ENCODE measurements at places on chromosomes 3 and 15.

DNA sequence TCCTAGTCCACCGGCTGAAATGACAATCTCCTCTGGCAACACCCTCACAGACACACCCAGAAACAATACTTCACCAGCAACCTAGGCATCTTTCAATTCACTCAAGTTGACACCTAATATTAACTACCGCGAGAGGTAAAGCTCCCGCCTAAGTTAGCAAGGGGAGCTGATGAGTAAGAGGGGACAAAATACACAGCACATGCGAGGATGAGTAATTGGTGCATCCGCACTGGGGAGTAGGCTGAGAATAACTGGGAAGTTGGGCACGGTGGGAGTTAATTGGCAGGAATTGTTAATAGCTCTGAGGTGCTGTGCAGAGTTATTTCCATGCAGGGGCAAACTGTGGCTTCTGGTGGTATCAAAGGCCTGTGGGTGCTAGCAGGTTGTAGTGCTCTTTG, 14.5 kb upstream of the PLD1 start:
- no peak for DNase-seq
- peaks cover 49% of the 10 kb centered on the region for H3K4me1 ChIP-seq
- H3K27me3 ChIP-seq = peaks cover 12% of the 10 kb centered on the region
- H3K4me3 ChIP-seq = no peak overlapping the region
- H3K27ac ChIP-seq = no peak overlapping the region

DNA sequence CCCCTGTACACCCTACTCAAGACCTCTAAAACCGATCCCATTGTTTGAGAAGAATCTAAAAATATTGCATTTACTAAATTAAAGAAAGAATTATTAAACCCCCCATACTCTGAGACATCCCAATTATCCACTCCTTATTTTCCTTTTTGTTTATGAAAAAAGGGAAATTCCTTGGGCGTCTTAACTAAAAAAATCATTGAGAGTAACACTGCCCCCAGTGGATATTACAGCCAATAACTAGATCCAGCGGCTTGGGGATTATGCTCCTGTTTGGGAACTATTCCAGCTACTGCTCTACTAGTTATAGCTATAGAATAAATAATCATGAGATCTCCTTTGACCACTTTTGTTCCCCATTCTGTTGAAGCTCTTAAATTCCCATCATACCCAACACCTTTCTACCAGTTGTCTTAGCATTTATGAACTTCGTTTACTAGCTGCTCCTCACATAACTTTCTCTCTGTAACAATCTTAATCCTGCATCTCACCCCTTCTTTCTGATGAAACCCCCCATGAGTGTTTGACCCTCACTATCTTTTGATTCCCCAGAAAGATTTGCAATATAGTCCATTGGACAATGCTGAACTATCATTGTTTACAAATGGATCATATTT, 12.7 kb upstream of the CFAP91 start:
- no peaks in the 10 kb centered on the region for H3K36me3 ChIP-seq
- H3K4me1 ChIP-seq = no peaks in the 10 kb centered on the region
- no peak overlapping the region for H3K4me3 ChIP-seq
- peaks cover 18% of the 10 kb centered on the region for H3K27me3 ChIP-seq

- H3K36me3 ChIP-seq = no peaks in the 10 kb centered on the region
- no peak for DNase-seq
- no peaks in the 10 kb centered on the region for H3K27me3 ChIP-seq
- no peak overlapping the region for H3K4me3 ChIP-seq
These were observed 186.5 kb upstream of the GAP43 start for GRCh38 chr3:115436767-115437301.

DNA sequence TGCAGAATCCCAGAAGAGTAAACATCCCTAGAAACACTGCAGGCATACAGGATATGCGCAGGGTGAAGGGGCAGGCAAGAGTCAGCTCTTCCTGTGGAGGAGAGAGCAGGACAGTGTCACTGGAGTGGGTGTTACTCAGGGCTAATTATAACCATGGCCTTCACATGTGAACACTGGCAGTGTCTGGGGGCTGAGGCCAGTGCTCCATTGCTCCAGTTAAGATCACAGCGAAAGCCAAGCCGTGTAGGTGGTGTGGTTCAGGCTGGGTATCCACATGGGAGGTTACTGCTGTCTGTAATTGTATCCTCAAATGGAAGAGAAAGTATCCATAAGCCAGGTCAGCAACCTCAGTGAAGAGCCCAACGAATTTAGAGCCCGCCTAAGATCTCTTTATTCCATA, 84.6 kb downstream of the MESD start:
- H3K27ac ChIP-seq = peak overlapping the region; percentile 13
- peaks cover 40% of the 10 kb centered on the region for H3K36me3 ChIP-seq

GRCh38 chr3:39327053-39327745, 2.3 kb upstream of the CCR8 start:
- DNase-seq = no peak
- H3K36me3 ChIP-seq = no peaks in the 10 kb centered on the region
- H3K27me3 ChIP-seq = peaks cover 6% of the 10 kb centered on the region
- H3K27ac ChIP-seq = no peak overlapping the region
- no peaks in the 10 kb centered on the region for H3K4me1 ChIP-seq

DNA sequence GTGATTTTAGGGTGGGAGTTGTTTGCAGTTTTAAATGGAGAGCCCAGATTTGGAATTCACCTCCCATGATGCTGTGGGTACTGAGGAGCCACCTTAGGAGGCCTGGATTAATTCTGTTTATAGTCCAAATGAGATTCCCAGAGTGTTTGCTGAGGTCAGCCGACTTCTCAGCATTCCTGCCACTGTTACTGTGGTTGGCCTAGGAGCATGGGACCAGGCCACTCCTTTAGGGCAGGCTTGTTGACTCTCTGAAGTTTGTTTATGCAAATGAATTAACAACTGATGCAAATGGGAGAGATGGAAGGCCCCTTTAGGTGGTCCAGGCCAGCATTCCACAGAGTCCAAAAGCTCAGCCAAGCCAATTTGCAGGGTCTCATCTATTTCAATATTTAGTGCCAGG, 46.1 kb downstream of the CACNA2D3 start:
- H3K36me3 ChIP-seq = no peaks in the 10 kb centered on the region
- DNase-seq = no peak
- H3K4me3 ChIP-seq = no peak overlapping the region
- H3K27ac ChIP-seq = no peak overlapping the region
- H3K27me3 ChIP-seq = peaks cover 9% of the 10 kb centered on the region

DNA sequence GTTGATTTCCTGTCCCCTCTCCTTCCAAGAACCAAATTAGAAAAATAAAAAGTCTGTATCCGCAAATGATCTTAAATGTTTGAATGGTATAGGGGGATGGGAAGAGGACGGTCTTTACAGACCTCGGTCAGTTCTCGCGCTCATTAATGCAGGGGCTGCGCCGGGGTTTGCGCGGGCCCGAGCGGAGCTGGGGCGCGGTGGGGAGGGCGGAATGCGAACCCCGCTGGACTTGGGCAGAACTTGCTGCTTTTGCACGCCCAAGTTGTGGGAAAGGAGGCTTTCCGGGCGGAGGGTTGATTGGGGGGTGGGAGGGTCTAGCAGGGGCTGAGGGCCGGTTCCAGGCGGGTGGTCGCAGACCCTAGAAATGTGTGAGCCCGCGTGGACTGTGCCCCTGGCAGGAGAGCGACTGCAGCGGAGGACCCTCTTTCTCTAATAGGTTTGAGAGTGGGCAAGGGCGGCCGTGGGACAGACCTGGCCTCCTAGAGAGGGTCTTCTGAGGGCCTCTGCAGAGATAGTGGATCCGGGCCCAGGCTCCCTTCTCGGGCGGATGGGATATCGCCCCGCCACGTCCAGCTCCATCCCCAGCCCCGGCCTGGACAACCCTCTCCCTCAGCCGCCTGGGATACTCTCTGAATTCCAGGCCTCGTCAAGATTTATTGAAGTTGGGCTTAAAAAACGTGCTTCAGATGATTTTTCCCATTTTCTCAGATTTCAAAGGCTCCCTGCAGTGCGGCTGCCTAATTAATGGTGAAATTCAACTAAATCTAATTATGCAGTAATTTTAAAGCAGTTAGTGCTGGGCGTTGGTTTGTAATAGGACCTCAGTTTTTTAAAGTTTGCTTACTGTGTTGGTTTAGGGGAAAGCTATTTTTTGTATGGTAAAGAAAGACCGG, 11.3 kb downstream of the NR2F2 start:
- peak overlapping the region; percentile 94 for H3K27ac ChIP-seq
- H3K4me3 ChIP-seq = peak overlapping the region; percentile 97
- peaks cover 9% of the 10 kb centered on the region for H3K27me3 ChIP-seq
- H3K4me1 ChIP-seq = peaks cover 93% of the 10 kb centered on the region
- DNase-seq = peak; percentile 50
- H3K36me3 ChIP-seq = peaks cover 57% of the 10 kb centered on the region

DNA sequence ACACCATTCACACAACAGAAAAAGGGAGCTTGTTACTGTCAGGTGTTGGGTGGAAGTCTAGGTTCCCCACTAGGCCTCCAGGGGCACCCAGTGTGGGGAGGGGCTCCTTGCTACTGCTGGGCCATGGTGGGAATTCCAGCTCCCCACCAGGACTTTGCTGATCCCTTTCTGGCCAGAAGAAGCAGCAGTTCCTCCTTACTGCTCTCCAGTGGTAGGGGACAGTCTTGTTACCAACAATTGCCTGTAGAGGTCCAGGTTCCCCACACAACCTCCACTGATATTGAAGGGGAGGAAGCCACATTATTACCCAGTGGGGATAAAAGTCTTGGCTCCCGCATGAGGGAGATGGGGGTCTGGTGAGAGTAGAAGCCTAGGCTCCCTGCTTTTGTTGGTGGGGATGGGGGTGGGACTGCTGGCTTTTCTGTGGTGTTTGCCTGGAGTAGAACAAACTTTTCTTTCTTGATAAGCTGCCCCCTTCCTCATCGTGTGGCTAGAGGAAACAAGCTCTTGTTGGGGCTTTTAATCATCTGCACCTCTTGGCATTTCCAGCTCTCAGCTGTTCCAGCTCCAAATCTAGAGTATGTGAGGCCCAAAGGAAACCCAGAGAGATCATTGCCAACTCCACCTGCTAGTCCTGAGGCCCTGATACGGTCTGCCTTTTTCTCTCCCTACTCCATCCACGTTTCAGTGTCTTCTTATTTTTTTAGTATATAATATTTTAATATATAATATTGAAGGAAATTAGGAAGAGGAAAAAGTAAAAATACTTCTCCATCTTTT, 824.2 kb downstream of the AGBL1 start:
- no peak overlapping the region for H3K27ac ChIP-seq
- DNase-seq = no peak
- H3K4me3 ChIP-seq = no peak overlapping the region
- H3K36me3 ChIP-seq = no peaks in the 10 kb centered on the region
- H3K4me1 ChIP-seq = peaks cover 4% of the 10 kb centered on the region
- H3K27me3 ChIP-seq = no peaks in the 10 kb centered on the region

- no peaks in the 10 kb centered on the region for H3K36me3 ChIP-seq
- no peak overlapping the region for H3K27ac ChIP-seq
- H3K27me3 ChIP-seq = peaks cover 31% of the 10 kb centered on the region
- no peak overlapping the region for H3K4me3 ChIP-seq
- H3K4me1 ChIP-seq = no peaks in the 10 kb centered on the region
These were observed 37.0 kb downstream of the CEMIP start for GRCh38 chr15:80816049-80816653.

DNA sequence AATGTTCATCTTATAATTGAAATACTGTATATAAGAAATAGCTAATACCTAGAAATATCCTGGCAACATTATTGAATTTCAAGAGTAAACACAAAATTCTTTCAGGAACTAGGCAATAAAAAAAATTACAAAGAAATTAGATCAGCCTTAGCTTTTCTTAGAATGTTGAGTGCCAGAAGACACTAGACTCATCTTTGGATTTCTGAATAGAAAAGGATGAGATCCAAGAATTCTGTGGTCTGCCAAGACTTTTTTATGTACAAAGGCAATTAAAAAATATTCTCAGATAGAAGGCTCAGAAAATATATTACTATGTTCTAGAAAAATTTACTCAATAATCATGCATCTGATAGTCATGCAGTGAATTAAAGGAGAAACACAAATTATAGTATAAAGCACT, 294.5 kb upstream of the CDIN1 start:
- DNase-seq = no peak
- no peak overlapping the region for H3K4me3 ChIP-seq
- H3K27me3 ChIP-seq = peaks cover 6% of the 10 kb centered on the region

DNA sequence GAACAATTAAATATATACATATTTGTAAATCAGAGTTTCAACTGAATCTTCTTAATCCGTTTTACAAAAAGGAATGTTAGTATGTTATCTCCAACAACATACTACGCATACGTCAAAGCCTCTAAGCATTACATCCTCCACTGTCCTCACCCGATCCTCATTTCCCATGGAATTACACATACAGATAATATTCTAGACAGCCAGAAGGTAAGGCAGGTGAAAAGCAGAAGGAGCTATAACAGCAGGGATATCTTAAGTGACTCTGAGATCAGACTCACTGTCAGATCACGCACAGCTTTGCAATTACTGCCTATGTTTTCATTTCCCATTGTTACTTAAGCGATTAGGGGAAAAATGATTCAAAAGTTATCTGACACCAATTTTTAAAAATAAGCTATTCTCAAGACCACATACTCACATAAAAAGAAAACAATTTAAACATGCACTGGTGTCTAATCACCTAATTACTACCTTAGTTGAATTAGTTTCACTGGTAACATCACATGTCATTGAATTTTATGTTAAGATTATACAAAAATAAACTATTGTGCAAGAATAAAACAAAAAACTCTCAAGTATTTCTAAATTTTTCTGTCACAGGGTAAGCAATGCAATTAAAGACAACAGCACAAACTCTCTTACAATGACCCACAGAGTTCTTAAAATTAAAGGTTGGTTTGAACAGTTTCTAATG, 92.8 kb downstream of the TBL1XR1 start:
- DNase-seq = no peak
- peak overlapping the region; percentile 39 for H3K27ac ChIP-seq
- peaks cover 33% of the 10 kb centered on the region for H3K36me3 ChIP-seq
- H3K4me1 ChIP-seq = peaks cover 47% of the 10 kb centered on the region

GRCh38 chr15:38129531-38130204, 123.0 kb upstream of the SPRED1 start:
- H3K27ac ChIP-seq = no peak overlapping the region
- peaks cover 31% of the 10 kb centered on the region for H3K4me1 ChIP-seq
- H3K36me3 ChIP-seq = no peaks in the 10 kb centered on the region

DNA sequence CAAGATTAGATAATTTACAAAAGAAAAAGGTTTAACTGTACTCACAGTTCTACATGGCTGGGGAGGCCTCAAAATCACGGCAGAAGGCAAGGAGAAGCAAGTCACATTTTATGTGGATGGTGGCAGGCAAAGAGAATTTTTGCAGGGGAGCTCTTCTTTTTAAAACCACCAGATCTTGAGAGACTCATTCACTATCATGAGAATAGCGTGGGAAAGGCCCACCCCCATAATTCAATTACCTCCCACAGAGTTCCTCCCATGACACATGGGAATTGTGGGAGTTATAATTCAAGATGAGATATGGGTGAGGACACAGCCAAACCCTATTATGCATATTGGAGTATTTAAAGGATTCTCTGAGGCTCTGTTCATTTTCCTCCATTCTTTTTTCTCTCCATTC, 138.7 kb upstream of the CADM2 start:
- no peak overlapping the region for H3K4me3 ChIP-seq
- no peaks in the 10 kb centered on the region for H3K36me3 ChIP-seq
- H3K4me1 ChIP-seq = no peaks in the 10 kb centered on the region
- no peak for DNase-seq
- no peaks in the 10 kb centered on the region for H3K27me3 ChIP-seq
